ENCODE measurements at places on chromosomes 4 and X.
A peak's percentile ranks its signal among the peaks of the same experiment; 100 is the strongest.

- peak; percentile 69 for DNase-seq
Observed at GRCh38 chr4:40749717-40750460, at the start of gene NSUN7. Gene NSUN7, plus strand, starts transcription at chr4:40749955. Its CDS starts 739 bp downstream, at chr4:40750694.

DNA sequence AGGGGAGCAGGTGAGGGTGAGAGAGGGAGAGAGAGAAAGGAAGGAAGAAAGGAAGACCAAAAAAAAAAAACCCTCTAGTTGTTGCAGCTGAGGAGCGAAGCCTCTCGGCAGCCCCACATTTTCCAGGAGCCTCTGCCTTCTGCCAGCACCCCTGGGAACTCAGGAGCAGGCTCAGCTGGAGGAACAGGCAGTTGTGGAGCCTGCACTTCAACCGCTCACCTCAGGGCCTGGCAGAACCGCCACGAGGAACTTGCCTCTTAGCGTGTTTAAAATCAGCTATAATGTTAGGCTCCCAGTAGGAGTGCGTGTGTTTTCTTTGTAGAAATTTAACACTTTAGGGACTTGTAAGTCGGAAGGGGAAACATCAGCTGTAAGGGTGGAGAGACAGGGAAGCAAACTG lies 65.7 kb downstream of the SEL1L3 start:
- no peak for DNase-seq

- no peak for DNase-seq
Observed at GRCh38 chr4:41175794-41176193, 38.5 kb downstream of the APBB2 start.

DNA sequence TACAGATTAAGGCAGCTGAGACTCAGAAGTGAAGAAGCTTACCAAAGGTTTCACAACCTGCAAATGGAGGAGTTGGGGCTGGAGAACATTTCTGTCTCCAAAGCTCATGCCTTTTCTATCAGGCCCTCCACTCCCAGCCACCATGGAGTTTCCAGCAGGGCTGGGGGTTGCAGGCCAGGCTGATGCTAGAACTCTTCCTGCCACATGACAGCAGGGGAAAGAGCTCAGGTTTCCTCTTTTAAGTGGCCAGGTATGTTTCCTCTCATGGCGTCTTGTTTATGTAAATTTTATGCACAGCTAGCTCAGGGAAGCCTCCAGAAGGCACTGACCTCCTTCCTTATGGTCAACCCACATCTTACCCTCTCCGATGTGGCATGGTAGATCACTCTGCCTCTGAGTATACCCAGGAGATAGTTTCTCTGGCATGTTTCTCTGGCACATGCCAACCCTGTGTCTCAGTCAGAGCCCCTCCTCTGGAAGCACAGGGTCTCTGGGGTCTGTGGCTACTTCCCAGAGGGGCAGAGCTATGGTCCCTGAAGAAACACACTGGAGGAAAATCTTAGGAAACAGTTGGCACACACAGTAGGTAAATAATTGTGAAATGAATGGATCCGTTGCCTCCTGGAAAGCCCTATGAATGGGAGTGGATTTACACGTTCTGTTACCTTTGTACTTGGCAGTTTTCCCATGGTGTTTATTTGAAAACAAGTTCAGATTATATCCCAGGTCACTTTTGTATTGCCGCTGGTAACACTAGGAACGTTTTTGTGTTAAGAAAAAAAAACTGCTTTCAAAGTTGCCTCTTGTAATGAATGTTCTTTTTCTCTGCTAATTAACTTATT lies 28.9 kb downstream of the PDK3 start:
- no peak for DNase-seq

GRCh38 chr4:17188125-17188524 lies 289.7 kb upstream of the LDB2 start:
- no peak for DNase-seq

GRCh38 chr4:72451349-72451748 lies 117.7 kb downstream of the ADAMTS3 start:
- no peak for DNase-seq

DNA sequence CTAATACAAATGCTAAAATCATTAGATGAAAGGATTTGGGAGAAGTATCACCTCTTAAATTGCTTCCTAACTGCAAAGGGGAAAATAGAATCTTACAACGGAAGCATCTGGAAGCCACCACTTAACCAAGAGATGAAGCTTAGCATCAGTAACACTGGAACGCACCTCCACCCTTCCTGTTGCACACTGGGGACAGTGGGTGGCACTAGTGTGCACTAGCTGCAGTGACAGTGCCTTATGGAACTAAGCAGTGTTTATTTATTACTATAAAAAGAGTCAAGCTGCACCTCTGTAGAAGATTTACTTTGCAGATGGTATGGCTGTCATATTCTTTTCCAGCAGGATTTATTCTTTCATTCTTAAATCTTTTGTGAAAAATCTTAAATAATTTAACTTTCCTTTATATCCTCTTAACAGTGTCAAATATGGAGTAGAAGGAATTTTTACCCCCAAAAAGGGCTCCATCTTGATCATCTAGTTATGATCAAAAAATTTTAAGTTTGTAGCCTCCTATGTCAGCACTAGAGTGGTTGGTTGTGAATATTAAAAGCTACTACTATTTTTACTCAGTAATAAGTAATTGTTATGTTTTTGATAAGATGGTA lies 76.7 kb downstream of the SCD5 start:
- DNase-seq: peak; percentile 33

DNA sequence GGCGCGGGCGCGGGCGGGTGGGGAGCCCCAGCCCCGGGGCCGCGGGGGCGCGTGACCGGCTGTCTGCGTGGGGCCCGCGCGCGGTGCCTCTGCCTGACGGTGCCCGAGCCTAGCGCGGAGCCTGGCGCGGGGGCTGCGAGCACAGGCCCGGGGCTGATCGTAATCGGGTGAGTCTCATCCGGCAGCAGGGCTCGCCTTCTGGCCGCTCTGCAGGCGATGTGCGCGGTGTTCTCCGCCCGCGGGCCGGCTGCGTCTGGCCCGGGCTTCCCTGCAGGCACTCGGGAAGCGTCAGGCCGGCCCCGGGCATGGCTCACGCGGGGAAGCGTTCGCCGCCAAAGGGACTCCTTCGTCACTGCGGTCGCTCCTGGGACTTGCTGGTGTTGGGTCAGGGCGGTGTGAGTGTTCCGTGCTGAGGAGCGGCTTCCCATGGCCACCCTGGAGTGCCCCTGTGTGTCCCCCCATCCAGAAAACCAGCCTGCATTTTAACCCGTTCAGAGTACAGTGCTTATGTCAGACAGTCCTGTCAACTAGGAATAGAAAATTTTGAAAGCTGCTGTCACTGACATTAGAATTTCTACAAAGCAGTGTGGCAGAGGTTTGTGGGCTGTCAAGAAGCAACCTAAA lies 40.6 kb downstream of the FAM149A start:
- peak; percentile 8 for DNase-seq

GRCh38 chrX:45621376-45622041 lies 420.8 kb upstream of the DIPK2B start:
- peak; percentile 42 for DNase-seq

GRCh38 chrX:10676235-10676957 lies 56.0 kb upstream of the MID1 start:
- DNase-seq: no peak

DNA sequence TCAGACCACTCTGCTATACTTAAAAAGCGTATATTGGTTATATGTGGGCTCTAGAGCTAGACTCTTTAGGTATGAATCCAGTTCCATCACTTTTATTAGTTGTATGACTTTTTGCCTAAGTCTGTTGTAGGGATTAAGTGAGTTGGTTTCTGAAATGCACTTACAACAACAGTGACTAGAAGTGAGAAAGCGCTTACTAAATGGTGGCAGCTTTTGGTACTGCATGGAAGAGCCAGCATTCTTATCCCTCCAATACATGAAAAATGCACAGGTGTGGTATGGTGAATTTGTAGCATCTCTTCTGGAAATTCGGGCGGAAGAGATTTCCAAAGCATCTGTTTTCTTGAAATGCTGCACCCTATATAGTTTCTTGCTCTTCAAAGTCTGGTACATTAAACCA lies 117.1 kb downstream of the SPANXA1 start:
- no peak for DNase-seq

DNA sequence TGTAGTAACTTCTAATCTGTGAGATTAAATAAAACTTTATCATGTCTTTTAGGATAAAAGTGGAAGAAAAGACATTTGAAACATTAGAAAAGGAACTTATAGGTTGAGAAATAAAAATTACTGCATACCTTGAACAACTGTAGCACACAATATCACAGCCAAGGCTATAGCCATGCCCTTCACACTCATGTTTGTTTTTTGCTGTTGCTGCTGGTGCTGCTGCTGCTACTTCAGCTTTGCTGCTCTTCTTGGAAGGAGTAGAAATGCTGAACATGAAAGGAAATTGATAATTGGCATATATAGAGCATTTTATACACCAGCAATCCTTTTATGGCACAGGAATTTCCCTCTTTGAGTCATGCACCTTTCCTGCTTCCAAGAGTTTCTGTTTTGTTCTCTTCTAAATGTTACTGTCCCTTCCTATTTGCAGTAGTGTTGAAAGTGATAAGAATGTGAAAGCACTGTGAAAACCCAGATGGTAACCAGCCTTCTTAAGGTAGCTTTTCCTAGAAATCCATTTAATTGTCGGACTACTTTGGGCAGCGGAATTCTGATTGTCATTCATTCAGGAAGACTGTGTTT lies at the start of gene CXCL11:
CXCL11 (minus strand) TSS at position 272 of the 582 bp plus-strand sequence; CDS start at position 189, 83 bp downstream.
- no peak for DNase-seq

DNA sequence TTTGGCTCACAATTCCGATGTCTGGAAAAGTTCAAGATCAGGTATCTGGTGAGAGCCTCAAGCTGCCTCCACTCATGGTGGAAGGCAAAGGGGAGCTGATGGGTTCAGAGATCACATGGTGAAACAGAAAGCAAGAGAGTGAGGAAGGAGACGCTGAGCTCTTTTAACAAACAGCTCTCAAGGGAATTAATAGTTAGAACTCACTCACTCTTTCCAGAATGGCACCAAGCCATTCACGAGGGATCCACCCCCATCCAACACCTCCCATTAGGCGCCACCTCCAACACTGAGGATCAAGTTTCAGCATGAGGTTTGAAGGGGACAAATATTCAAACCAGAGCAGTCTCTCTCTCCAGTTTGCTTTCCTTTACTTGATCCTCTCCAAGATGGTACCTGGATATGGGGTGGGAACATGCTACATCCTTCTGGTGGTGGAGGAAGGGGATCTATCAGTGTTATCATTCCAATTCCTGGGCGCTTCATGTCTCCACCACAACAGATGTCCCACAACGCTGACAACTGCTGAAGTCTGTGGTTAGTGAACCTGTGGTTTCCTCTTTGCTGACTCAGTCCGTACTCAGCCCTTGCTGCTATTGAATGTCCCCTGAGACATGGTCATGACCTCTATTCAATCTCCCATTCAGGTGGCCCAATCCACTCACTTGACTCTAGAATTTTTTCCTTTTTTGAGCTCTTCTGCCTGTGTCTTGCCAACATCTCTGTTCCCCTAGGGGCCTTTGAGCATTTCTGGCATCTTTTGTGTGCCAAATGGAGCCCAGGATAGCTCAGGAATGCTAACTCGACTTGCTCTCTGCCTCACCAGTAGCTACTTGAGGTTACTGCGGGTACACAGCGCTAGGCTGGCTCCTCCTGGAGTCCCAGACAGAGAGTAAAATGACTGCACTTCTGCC lies 395.2 kb downstream of the MID1IP1 start:
- DNase-seq: peak; percentile 73

DNA sequence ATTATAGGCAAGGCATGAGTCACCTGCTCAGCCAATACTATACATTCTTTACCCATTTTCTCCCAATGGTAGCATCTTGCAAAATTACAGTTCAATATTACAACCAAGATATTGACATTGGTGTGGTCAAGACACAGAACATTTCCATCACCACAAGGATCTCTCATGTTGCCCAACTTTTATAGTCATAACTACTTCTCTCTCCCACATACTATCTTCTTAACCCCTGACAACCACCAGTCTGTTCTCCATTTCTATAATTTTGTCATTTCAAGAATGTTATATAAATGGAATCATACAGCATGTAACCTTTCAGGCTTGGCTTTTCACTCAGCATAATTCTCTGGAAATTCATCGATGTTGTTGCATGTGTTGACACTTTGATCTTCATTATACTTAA lies 144.9 kb downstream of the ENOX2 start:
- no peak for DNase-seq

DNA sequence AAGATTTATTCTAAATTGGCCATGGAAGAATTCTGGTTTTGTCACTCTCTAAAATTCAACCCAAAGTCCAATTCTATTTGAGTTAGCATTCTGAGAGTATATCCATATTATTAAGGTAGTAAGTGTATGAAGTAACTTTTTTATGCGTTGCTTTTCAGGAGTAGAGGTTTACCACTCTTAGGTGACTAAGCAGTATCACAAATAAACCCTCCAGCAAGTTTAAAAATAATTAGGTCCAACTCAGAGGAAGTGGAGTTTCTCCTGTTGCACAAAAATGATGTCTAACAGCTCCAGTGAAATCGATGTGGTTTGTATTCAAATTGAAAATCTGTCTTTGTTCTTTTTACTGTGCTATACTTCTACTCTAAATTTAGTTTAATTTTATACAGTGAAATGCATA lies 6.6 kb downstream of the SCML1 start:
- DNase-seq: no peak

DNA sequence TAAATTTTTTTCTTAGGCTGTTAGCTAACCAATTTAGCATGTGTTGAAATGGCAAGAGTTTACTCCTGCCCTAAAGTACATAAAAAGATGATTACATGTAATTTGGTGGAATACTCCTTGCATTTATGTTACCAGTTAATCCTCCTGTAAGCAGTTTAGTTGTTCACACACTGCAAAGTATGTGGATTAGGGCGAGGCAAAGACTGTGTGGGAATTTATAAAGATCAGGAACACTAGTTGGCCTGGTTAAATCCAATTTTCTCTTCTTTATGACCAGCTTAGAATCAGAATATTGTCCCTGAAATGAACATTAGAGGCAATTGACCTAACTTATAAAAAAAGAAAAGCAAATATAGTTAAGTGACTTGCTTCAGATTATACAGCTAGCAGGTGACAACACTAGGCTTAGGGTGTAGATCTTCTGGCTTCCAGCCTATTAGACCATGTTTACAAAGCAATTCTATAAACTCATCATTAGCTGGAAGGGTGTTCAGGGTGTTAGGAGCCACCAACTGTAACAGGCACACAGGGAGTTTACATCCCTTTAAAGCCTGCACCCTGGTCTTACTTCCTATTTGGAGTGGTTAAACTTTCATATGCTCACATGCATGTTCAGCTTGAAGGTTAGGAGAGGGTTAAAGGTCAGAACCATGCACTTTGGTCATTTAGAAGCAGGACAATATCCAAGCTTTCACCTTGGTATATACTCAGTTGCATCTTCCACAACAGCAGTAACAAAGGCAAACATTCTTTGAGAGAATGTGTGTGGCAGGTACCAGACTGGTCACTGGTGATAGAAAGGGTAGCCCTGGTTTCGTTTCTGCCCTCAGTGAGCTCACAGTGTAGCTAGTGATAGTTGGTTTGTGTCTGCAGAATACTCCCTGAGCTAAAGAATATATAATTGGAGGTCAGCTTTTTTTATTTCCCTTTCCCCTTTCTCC lies 72.6 kb downstream of the GC start:
- DNase-seq: no peak

- no peak for DNase-seq
Observed at GRCh38 chr4:28092610-28093009, 1232.0 kb downstream of the STIM2 start.

DNA sequence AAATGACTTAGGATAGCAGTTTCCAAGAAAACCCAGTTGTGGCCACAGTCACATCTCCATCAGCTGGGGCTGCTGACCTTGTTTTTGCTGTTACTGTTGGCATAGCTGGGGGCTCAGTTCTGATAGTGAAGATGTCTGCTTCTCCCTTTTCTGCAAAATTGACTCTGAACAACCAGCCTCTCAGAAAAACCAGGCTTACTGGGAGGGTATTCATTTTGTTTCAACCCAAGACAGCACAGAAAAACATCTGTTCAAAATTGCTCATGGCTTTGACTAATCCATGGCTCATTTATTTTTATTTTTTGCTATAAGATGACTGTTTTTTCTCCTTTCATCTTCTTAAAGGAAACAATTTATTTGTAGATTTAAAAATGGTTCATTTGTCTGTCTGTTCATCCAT lies 53.1 kb downstream of the RASL11B start:
- no peak for DNase-seq

Measured in activated naive CD4-positive, alpha-beta T cell treated with anti-CD3 and anti-CD28 coated beads for 36 hours (primary cell).